ENCODE measurements at places on chromosomes 6 and 20.

DNA sequence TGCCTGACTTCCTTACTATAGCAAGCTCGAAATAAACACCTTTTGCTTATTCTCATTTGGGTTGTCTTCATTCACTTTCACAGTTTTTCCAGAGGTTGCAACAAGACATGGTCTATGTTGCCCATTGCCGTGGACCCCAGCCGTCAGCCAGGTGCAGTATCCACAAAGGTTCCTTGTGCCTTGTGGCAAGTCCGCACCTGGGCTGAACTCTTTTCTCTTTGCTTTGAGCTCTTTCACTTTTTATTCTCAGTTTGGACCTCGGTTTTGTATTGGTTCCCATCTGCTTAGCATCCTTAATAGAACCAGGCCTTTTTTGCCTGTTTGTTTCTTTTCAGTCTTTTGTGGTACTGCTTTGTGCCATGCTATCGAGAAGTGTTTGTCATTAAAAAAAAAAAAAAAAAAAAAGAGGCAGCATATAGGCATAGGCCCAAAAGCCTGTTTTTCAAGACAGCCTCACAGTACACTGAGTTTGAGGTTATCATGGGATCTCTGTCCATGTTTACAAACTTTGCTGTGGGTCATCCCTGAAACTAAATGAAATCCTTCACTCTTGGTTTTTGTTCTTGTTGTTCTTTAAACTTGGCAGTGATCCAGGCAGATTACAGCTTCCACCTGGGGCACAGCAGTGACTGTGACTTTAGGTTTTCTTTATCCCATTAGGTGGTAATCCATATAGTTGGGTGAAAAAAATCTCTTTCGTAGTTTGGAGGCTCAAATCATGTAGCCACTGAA lies 33.3 kb downstream of the GSTA3 start:
- no peak for DNase-seq

DNA sequence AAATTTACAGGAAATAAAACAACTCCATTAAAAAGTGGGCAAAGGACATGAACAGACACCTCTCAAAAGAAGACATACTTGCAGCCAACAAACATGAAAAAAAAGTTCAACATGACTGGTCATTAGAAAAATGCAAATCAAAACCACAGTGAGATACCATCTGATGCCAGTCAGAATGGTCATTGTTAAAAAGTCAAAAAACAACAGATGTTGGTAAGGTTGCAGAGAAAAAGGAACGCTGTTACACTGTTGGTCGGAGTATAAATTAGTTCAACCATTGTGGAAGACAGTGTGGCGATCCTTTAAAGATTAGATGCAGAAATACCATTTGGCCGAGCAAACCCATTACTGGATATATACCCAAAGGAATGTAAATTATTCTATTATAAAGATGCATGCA lies 858.0 kb upstream of the FLRT3 start:
- DNase-seq = no peak

- DNase-seq = no peak
Observed at GRCh38 chr6:25972902-25973301, 10.3 kb downstream of the TRIM38 start.

- no peak for DNase-seq
Observed at GRCh38 chr6:100346203-100346602, 118.5 kb downstream of the SIM1 start.

- no peak for DNase-seq
Observed at GRCh38 chr6:112372226-112372806, 25.2 kb downstream of the RFPL4B start.

DNA sequence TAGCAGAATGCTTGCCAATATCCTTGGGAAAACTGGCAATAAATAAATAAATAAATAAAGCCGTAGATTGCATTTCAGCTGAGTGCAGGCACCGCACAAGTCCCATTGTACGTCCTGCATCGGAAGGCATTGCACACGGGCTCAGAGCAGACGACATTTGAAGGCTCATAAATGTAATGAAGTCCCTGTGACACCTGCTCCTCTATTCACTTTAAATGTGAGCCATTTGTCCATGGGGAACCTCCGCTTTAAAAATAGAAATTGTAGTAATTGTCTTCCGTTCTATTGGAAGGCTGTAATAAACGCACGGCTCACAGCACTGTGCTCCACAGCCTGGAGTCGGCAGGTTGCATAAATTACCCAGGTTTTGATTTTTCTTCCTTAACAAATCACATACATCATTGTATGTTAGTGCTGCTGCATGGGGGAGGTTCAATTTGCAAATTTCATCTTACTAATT lies 32.6 kb downstream of the MYT1 start:
- DNase-seq = no peak

GRCh38 chr6:147156218-147156617 lies 48.0 kb upstream of the STXBP5 start:
- DNase-seq = no peak

DNA sequence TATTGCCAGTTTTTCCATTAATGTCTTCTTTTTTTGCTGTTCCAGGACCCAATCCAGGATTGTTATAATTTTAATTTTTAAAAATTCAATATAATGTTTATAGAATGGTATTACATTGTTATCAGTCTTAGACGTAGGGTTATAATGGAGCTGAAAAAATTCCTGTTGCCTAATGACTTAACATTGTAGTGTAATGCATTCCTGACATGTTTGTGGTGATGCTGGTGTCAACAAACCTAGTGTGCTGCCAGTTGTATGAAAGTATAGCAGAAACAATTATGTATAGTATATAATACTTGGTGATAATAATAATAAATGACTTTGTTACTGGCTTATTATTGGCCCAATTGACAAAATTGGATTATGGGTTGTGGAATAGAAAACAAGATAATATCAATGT lies 30.4 kb downstream of the KIZ start:
- no peak for DNase-seq

- DNase-seq = no peak
Observed at GRCh38 chr6:21511891-21512550, 81.5 kb upstream of the SOX4 start.

DNA sequence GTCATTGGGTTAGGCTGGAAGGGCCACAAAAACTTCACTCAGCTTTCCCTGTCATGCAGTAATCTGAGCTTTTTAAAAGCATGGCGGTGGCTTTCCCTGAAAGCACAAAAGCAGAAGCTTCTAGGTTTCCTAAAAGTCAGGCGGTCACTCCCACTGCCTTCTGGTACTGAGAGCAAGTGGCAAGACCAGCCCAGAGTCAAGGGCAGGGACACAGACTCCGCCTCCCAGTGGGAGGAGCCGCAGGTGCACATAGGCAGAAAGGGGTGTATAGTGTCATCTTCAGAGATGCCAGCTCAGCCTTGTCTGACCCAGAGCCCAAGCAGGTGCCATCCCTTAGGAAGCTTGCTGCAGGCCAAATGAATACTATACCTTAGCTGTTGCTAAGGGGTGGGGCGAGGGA lies 18.0 kb upstream of the PACSIN1 start:
- DNase-seq = no peak

DNA sequence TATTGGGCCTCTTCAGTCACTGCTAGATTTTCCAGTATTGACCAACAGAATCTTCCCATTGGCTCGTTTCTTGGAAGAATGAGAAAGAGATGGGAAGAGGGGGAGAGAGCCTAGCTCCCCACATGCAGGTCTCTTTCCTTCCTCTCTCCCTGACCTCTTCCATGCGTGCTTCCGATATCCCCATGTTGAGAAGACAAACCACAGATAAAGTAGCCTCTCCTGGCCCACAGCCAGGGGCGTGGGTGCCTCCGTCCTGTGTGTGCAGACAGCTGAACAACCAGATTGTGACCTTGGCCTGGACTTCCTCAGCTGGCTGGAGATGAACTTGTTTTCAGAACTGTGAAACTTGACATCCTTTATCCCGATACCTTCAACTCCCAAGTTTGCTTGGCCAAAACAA lies 71.0 kb downstream of the EDN3 start:
- no peak for DNase-seq

DNA sequence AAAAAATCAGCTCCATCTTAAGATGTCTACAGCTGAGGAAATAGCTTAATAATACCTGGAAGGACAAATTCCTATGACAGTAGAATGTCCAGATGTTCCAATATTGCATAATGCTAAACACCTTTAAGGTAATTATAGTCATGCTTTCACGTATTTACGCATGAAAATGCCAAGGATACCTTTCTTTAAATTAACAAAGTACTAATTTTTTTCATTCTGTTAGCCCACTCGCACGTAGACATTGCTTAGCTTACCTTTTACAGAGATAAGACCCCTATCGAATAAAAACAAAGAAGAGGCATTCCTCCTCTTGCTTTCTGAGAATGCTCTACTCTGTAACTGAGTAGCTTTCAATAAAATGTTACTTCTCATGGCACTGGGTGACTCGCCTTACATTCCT lies 4.4 kb upstream of the GSTA4 start:
- no peak for DNase-seq

DNA sequence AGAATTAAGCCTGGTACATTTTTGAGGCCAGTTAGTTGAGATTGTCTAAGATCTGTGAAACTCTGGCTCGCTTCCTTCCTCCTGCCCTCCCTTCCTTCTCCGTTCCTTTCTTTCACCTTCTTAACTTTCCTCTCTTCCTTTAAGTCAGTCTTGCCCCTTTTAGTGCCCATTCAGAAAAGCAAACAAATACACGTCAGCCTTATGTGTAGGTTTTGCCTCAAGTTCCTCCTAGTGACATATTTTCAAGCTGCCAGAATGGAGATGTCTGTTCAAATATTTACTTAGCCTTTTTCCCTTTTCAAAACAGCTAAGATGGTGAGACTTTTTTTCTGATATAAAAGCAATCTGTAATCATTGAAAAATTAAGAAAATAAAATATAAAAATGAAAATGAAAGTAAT lies 178.4 kb downstream of the FARS2 start:
- no peak for DNase-seq

DNA sequence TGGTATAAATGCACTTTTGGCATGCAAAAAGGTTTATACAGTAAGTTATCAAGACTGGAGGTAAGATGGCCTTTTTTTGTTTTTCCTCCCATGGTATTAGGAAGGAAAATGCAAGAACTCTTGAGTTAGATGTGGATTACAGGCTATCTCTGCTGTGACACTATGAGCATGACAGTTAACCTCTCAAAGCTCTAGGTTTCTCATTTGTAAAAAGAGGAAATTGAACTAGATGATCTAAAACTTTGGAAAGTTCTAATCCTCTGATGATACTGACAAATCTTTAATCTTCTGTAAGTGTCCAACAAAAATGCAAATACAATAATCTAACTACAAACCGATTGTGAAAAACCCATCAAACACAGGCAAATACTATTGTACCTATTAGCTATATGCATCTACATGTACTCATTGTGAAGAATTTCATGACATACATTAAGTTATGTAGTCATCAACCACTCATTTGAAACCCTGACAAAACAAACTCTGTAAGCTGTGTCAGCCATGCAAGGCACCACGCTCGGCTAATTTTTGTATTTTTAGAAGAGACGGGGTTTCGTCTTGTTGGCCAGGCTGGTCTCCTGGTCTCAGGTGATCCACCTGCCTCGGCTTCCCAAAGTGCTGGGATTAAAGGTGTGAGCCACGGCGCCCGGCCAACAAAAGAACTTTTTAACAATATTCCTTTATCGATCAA lies 4.2 kb downstream of the CDK19 start:
- DNase-seq = no peak

DNA sequence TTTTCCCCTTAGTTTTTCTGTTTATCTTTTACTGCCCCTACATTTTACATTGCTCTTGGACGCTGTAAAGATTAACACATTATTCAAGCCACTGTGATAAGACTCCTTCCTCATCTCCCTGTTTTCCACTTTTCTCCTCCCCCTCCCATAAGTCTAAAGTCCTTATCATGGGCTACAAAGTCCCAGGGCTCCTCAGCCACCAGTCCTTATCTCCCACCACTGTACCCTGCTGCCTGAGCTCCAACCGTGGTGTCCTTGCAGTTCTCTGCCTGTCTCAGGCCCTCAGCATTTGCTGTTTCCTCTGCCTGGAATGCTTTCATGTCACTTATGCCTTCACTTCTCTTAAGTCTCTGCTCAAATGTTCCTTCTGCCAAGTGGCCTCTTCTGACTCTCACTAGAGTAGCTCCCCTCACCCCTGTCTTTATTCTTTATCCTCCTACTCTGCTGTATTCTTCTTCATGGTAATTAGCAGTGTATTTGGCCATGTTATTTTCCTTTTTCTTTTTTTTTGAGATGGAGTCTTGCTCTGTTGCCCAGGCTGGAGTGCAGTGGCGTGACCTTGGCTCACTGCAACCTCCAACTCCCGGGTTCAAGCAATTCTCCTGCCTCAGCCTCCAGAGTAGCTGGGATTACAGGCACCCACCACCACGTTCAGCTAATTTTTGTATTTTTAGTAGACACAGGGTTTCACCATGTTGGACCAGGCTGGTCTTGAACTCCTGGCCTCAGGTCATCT lies 10.8 kb upstream of the LATS1 start:
- no peak for DNase-seq

- DNase-seq = no peak
Observed at GRCh38 chr6:129476810-129477209, 233.2 kb downstream of the ARHGAP18 start.

DNA sequence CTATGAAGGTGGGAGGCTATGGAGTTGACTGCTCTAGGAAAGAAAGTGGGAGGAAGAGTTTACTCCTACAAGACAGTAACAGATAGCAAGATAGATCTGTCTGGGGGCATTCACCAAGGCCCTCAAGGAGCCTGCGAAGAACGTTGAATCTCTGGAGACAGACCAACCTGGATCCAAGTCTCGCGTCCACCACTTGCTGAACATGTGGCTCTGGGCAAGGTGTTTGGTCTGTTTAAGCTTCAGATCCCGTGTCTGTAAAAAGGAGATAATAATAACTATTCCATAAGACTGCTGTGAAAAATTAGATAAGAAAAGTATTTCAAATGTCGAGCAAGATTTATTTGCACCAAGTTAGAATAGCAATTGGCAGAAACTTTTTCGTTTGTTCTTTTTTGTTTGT lies 8.1 kb upstream of the EEF1A1 start:
- no peak for DNase-seq

GRCh38 chr6:35688605-35689322 lies at the start of gene FKBP5:
Gene FKBP5 (minus strand): TSS chr6:35688915. CDS start chr6:35642824, 46,091 bp downstream.
- peak; percentile 98 for DNase-seq

DNA sequence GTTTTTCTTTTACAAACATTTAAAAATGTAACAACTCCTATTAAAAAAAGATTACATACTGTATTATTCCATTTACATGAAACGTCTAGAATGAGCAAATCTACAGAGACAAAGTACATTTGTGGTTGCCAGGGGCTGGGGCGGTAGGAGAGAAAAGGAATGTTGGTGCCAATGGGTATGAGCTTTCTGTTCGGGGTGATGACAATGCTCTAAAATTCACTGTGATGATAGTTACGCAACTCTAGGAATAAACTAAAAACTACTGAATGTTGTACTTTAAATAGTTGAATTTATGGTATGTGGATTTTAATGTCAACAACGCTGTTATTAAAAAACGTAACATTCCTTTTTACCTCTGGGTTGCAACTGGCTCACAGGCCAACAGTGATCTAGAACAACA lies 211.1 kb downstream of the GMDS start:
- DNase-seq = no peak
